ENCODE measurements at places on chromosomes 6 and 20. TPM values are rescaled to one million over a fixed set of nuclear protein-coding genes. Genes with fewer than 3 reads are reported as not detected.
A peak's percentile ranks its signal among the peaks of the same experiment; 100 is the strongest.

GRCh38 chr20:36506253-36506652 is 35.1 kb upstream of the MYL9 start:
- no peak for DNase-seq

MCHR2 gene
- not detected for total RNA-seq

MYB gene
- 1.7 TPM for total RNA-seq

PLEKHG1 gene
- 52.9 TPM for total RNA-seq

DNA sequence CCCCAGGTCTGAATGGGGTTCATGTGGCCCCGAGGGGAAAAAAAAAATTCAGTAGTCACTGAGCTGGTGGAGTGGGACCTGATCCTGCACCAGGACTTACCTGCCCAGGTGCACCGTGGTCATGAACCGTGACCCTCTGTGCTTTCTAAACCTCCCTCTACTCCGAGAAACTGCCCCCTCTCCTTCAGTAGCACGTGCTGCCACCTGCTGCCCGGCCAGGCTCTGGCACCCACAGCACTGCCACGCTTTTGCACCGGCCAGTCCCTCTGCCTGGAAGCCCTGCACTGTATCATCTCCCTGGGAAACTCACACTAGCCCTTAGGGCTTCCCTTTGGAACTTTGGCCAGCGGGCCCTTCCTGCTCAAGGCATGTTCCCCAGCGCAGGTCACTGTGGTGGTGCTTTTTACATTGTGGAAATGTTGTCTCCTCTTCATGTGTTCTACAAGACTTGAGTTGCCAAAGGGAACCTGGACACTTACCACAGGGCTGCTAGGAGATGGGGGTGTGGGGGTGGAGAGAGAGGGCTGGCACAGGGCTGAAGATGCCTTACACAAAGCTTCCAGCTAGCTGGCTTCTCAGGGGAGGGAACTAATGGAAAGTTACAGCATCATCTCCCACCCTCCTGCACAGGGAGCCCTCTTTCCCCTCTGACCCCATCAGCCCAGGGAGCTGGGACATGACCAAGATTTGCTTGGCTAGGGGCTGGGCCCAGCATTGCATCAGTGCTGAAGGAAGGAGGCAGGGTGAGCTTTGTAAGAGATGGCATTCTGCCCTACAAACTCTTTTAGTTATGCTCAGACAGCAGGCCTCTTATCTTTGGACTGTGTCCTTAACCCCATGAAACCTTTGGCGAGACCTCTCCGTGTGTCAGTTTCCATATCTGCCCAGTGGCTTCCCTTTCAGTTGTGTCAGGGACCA is 2.5 kb upstream of the PTPRT start:
- DNase-seq, result no peak

DNA sequence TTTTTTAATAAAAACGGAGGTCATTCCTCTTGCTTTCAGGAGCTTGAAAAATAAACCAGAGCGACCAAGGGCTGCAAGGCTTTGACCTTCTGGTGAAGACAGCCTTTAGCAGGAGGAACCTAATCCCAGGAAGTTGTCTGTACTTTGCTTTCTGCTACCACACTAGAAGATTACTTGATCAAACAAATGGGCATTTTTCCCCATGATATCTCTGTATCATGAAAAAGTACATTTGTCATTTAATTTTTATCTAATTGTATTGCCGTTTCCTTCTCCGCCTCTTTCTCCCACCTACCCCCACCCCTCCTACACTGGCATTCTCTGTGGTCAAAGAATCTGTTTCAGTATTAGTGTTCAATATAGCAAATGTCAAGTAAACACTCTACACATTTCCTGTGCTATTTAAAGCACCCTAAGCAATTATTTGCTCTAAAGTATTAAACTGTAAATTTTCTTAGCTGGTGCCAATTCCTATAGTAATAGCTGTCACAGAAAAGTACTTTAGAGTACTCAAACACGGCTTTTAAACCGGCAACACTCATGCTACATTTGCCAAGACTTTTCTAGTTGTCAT is 29.7 kb downstream of the ATXN1 start:
- DNase-seq, result no peak

- peak; percentile 34 for DNase-seq
Measured at GRCh38 chr20:47785854-47786764, 828 bp upstream of the SULF2 start.

DNA sequence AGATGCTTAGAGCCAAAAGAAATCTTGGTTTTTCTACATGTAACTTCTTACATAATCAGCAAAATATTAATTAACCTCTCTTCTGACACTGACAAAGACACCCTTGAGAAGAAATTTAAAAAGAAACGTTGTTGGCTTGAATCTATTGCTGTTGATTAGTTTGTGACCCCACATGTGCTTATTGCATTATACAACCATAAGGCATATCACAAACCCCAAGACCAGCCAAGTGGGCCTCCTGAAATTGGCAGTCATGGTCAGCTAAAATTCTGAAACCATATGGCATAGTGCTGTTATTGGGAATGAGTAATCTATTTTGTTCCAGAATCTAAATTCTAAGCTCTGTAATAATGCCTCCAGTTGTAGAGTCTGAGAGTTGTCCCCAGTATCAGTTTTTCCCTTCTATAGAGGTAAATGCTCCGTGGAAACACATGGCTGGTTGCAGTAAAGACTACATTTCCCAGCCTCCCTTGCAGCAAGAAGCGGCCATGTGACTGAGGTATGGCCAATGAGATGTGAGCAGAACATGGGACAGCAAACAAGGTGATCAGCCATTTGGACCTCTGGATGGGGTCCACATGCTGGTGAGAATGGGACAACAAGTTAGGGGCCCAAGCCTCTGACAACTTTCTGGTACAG is 42.3 kb upstream of the PTPN1 start:
- DNase-seq, result no peak

GRCh38 chr6:21271428-21272155 is 322.0 kb upstream of the SOX4 start:
- no peak for DNase-seq

GRCh38 chr6:13953061-13953705 is 28.4 kb downstream of the RNF182 start:
- peak; percentile 67 for DNase-seq

SEC23B gene
- 84.5 TPM for total RNA-seq

TMC2 gene
- total RNA-seq, result not detected

GRCh38 chr20:46202766-46203509 is 84.8 kb downstream of the CD40 start:
- no peak for DNase-seq

HLA-DRB5 gene
- total RNA-seq, result 0.21 TPM

GRCh38 chr20:61791995-61792394 is 273.7 kb downstream of the TAF4 start:
- DNase-seq, result no peak

- DNase-seq, result no peak
Measured at GRCh38 chr6:24412294-24412693, 9.6 kb downstream of the MRS2 start.

LHFPL5 gene
- total RNA-seq, result not detected

DNA sequence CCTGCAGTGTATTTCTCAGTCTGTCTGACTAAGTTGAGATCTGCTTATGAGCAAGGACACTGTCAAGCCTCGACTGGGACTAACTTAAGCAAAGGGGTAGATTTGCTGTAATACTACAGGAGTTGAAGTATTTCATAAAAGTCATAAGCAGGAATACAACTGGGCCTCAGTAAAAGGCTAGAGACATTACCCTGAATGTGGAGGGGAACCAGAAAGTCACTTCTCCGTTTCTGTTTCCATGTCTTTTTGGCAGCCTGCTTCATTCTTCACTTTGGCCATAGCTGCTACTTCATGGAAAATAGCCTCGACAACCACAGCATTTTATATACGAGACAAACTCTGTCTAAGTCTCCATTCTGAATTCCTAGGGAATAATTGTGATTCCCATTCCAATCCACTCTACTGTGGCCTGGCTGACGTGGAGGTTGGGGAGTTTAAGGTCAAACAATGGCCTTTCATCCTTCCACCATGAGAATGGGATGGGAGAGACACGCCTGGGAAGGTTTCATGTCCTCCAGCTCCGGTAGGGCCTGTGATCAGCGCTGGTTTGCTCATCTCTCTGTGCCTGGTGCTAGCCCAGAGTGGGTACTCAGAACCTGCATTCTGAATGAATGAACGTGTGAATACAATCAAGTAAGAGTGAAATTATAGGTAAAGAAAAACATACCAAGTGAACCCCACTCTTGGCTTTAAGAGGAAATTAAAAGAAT is 37.1 kb upstream of the DUSP22 start:
- DNase-seq, result no peak

GRCh38 chr20:21166801-21167200 is 40.9 kb downstream of the KIZ start:
- no peak for DNase-seq

GRCh38 chr20:1600736-1601135 is 19.1 kb downstream of the SIRPB1 start:
- DNase-seq, result no peak

CGA gene
- total RNA-seq, result not detected

DNA sequence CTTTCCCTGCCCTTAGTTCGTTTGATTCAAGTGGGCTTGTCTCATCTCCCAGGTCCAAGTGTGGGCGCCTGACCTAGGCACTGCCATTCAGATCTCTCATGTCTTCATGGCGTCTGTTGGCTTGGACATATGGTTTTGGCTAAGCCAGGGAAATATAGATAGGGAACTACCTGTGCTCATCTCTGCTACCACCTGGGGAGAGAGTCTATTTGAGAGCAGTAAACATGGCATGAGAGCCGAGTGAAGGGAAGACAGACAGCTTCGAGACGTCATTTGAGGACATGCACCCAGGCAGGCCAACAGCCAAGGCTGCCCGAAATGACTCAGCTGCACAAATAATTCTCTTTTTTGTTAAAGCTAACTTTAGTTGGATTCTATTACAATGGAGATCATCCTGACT is 370.7 kb upstream of the AGPAT4 start:
- no peak for DNase-seq

GRCh38 chr20:47350181-47350550 is 6.3 kb downstream of the ZMYND8 start:
- DNase-seq, result no peak

DNA sequence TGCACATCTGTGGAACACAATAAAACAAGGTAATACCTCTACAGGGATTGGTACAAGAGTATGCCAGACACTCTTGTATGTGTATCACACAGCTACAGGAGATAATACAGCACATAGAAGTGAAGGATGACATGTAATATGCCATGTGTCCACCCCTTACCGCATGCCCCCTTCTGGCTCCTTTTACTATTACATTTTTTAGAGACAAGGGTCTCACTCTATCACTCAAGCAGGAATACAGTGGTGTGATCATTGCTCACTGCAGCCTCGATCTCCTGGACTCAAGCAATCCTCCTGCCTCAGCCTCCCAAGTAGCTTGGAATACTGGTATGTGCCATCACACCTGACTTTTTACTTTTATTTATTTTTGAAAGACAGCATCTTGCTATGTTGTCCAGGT is 4.2 kb upstream of the NCR3 start:
- DNase-seq, result no peak

- no peak for DNase-seq
Measured at GRCh38 chr20:23967616-23967979, 21.0 kb downstream of the GGTLC1 start.

DNA sequence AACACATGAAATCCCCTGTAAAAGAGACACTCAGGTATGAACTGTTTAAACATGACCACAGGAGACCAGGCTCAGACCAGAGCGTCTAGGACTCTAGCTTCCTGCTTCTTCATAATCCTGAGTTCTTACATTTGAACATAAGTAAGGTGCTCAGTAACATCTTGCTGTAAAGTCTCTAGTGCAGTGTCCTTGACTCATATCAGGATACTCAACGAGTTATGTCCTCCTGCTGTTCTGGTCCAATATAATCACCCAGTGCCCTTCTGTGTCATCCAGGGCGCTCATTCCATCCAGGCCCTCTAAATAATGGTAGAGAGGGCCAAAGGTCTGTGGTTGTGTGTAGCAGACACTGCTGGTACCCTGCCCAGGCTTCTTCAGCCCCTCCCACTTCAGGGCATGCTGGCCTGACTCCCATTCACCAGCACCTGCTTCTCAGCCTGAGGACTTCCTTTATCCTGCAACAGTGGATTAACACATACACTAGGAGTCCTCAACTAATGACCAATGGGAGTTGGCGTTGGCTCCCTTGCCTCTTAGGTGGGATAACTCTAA is 66.8 kb upstream of the MOCS1 start:
- no peak for DNase-seq

DNA sequence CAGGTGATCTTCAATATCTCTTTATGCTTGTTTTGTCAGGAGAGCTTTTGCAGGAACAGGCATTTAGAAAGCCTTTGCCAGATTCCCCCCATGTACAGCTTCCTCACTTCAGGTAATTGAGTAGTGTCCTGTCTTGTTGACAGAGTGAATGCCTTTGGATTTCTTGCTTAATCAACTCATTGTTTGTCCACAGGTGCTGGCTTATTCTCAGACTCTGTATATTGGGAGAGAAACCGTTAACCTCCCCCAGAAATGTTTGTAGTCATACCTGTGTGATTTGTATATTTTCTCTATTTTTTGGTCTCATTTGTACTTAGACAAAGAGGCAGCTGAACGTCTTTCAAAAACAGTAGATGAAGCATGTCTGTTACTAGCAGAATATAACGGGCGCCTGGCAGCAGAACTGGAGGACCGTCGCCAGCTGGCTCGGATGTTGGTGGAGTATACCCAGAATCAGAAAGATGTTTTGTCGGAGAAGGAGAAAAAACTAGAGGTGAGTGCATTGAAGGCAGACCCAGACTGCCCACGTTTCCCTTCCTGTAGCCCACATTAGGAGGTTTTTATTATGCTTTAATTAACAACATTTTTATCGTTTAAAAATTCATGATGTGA is 32.3 kb downstream of the RPRD1B start:
- no peak for DNase-seq

DNA sequence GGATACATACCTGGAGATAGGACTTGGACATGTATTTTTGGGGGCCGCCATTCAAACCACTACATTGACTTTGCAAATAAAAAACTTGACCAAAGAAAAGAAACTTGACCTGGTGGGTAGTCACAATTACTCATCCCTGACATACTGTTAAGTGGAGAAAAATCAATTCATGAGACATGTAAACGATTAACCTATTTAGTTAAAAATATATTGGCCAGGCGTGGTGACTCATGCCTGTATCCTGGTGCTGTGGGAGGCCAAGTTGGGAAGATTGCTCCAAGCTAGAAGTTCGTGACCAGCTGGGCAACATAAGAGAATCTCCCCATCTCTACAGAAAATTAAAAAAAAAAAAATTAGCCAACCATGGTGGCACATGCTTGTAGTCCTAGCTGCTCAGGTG is 2.5 kb upstream of the SRSF12 start:
- DNase-seq, result peak; percentile 85

MYLK2 gene
- 1.8 TPM for total RNA-seq

- DNase-seq, result no peak
Measured at GRCh38 chr6:90860822-90861601, 274.1 kb upstream of the MAP3K7 start.

BMP7 gene
- 30.5 TPM for total RNA-seq

GRCh38 chr6:22372922-22373321 is 76.1 kb upstream of the PRL start:
- no peak for DNase-seq

DNA sequence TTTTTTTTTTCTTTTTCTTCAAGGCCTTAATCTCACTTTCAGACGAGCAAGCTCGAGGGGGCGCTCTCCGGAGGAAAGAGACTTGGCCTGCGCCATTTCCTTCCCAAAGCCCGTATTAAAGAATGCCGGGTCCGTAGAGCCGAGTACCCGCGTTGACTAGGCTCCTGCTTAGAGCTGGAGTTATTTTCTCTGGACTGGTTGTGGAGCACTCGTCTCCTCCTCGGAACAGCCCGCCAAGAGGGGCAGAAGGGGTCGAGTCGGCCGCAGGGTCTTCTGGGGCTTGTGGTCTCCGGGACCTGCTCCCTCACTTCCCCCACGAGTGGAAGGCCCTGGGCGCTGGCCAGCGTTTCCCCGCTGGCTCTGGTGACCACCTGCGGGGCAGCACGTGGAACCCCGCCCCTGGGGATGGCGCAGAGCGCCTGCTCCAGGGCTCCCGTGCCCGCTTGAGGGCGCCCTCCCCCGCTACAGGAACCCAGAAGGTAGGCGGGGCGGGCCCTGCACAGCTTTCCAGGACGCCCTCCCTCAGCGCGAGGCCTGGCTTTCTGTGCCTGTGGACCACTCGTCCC is 2.7 kb upstream of the MEI4 start:
- DNase-seq, result no peak

All from kidney epithelial cell (primary cell).